Tongue (tissue), 3 donors: ENCODE measurements at places on chromosomes 6 and 20. TPM values are rescaled to one million over a fixed set of nuclear protein-coding genes. Genes with fewer than 3 reads are reported as not detected.

GRCh38 chr6:18395856-18396197 lies 8.7 kb downstream of the RNF144B start:
- no peak for DNase-seq

- no peak for DNase-seq
Measured at GRCh38 chr6:110944681-110945151, 13.8 kb upstream of the GTF3C6 start.

- peak; percentile 98 for DNase-seq
Measured at GRCh38 chr6:22147921-22148776, 148.7 kb downstream of the PRL start.

DNA sequence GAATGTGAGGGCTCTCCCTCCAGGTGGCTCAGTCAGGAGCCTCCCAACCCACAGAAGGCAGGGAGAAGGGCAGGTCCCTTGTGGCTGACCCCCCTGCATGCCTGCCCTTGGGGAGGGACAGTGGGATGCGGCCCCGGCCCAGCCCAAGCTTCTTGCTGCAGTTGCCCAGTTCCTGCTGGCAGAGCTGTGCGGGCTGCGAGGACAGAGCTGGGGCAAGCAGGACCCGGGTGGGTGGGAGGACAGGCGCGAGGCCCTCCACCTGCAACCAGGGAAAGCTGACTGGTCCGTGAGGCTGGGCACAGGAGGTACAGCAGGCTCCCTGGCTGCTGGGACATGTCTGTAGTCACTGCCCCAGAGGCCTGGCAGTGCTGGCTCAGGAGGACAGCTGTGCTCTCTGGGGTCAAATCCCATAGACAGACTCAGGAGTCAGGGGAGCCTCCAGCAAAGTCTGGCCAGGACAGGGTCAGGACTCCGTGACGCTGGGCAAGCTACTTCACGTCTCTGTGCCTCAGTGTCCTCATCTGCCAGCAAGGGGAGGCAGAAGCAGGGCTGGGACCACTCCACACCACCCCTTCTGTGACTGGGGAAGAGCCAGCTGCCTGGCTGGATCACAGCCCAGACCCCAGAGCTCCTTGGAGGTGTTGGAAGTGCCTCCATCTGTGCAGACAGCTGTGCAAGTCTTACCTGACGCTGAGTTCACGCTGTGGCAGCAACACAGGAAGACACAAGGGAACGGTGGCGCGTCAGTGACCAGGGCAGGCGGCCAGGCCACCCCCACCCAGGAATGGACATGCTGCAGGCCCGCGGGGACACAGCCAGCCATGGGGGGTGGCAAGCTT lies 13.0 kb downstream of the UCKL1 start:
- no peak for DNase-seq

DNA sequence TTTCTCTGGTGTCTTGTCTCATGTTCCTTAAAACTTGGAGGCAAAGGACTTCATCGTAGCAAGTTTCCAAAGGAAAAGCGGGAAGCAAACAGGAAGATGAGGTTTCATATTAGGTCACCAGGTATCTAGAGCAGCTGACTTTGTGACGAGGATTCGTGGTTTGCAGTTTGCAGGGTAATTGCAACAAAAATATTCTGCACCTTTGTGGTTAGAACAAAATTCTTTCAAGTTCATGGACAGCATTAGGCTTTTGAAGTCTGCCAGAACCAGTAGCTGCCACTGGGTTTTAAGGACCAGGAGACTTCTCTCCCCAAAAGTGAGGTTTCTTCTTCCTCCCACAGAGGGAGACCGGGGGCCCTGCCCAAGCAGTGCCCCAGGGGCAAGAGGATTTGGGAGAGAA lies 63.4 kb downstream of the RPP40 start:
- DNase-seq: no peak

DNA sequence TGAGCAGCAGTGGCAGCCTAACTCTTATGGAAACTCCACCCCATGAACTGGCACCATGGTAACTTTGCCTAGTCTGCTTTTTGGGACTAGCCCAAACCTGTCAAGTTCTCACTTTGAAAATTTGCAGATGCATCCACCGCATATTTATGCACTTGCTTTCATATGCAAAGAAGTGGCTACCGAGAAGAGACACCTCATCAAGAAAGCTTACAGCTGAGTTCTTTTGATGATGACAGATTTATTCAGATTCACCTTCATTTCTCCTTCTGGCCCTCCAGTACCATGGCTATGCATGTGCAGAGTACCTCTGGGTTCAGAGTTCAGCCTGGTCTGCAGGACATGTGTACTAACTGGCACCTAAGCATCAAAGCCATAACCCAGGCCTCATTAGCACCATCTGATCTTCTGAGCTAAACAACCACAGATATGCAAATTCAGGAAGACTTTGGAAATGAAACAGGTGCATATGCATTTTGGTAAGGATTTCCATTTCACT lies 154.3 kb upstream of the TENT5A start:
- DNase-seq: no peak

GRCh38 chr6:6046716-6047115 lies 40.0 kb upstream of the NRN1 start:
- DNase-seq: no peak

GRCh38 chr20:761418-762381 lies 6.6 kb downstream of the SLC52A3 start:
- DNase-seq: no peak

- DNase-seq: peak; percentile 66
Measured at GRCh38 chr6:137051790-137052472, 7.2 kb upstream of the IL20RA start.

- no peak for DNase-seq
Measured at GRCh38 chr20:25707695-25708094, 11.0 kb upstream of the ZNF337 start.

DNA sequence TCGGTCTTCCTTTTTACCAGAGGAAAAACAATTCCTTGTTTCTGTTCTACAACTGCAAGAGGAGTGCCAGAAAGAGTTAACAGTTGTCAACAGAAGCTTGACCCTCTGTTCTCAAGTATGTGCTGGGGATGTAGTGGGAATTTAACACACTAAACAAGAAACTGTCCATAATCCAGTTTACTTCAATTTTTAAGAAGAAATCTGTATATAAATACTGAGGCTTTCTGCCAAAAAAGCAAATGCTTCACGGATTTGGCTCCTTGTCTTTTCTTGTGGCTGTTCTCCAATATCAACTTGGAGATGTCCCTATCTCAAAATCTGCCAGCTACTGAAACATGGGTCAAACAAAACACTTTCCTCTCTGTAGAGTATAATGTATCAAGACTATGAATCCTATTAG lies 26.8 kb downstream of the REV3L start:
- DNase-seq: peak; percentile 26

GRCh38 chr20:12695937-12696336 lies 312.8 kb upstream of the SPTLC3 start:
- no peak for DNase-seq

GRCh38 chr6:43268782-43269272 lies 25.5 kb downstream of the TTBK1 start:
- no peak for DNase-seq

DNA sequence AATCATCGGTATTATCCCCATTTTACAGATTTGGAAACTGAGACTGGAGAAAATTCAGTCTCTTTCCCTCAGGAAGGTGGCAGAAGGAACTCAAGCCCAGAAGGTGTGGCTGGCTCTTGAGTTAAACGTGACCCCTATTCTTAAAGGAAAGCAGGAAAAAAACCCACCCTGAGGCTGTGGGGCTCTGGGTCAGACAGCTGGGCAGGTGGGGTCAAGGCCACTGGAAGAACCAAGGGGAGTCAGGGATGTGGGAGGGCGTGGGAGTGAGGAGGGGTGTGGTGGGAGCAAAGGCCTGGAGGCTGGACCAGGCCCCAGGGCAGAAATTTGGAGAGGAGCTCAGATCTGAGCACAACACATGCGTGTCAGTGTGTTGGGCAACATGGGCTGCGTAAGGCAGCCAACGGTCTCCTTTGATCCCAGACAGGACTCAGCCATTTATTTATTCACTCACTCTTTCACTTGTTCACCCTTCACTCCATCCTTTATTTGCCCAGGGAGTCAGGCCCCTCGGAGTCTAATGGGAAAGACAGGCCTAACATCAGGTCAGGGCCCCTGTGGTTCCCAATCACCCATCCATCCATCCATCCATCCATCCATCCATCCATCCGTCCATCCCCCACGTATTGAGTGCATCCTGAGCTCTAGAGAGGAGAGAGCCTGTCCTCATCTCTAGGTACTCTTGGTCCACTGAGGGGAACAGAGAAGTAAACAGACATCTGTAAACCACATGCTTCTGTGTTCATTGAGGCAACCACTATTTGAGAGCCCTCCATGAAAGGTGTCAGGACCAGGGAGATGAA lies 165.0 kb downstream of the VEGFA start:
- no peak for DNase-seq

GRCh38 chr6:69866351-69866769 lies at the start of gene COL19A1:
Gene COL19A1 (plus strand): TSS chr6:69866556. CDS start chr6:69879568, 13,012 bp downstream.
- DNase-seq: peak; percentile 51

- DNase-seq: peak; percentile 84
Measured at GRCh38 chr6:111888928-111889695, 15.9 kb upstream of the FYN start.

DNA sequence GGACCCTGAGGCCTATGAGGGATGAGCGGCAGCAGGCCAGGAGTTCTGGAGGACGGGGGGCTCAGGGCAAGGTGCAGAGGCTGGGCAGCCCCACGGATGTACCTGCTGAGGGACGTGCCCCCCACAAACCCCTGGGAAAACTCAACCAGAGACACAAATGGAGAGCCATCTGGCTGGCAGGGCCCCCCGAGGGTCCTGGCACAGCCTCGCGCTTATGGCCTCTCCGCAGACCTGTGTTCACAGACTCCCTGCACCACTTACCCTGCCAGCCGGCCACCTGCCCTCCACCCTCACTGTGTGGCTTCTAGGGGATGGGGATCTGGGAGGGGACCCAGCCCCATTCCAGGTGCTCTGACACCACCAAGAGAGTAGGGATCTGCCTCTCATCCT lies 3.4 kb upstream of the ZBTB46 start:
- DNase-seq: no peak

GRCh38 chr6:11262242-11262641 lies 29.8 kb upstream of the NEDD9 start:
- DNase-seq: peak; percentile 36

DNA sequence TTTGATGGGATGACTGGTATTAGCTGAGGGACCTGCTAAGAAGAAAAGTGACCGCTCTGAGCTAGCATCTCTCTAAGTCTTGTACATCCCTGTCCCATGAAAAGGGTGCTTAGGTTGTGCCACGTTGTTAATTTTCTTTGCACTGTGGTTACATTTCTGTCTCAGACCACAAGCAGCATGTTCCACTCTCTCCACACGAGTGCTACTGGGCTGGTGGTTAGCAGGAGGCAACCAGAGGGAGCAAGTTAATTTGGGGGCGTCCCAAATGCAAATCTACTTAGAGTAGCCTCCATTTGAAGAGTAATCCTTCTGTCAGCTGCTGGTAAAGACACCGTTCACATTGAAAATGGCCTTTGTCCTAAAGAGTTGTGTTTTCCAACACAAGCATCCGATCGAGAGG lies 3.4 kb upstream of the SCML4 start:
- DNase-seq: no peak

- no peak for DNase-seq
Measured at GRCh38 chr20:48667889-48668413, 159.8 kb downstream of the PREX1 start.

DNA sequence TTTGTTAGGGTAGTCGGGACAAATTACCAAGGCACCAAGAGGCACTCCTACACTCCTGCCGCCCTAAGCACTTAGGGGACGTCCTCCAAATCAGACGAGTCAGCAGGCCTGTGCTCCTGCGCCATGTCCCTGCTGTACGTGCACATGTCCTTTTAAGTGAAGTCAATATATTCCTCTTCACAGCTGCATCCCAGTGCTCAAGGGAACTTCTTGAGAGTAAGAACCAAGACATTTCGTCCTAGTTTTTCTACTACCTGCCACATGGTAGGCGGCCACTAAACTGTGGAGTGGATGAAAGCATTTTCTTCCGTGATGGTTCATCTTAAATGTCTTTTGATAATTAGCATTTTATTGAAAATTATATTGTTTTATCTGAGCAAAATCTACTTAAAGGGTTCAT lies 100.7 kb downstream of the RPP40 start:
- no peak for DNase-seq

The MDFI gene
- total RNA-seq: 23.5 TPM

The SSTR4 gene
- not detected for total RNA-seq

The DLK2 gene
- 5.2 TPM for total RNA-seq

The SLC22A3 gene
- 41.6 TPM for total RNA-seq

The ATP9A gene
- 95.1 TPM for total RNA-seq

The MYBL2 gene
- 7.7 TPM for total RNA-seq

The PLG gene
- total RNA-seq: not detected

The GPR6 gene
- 0.41 TPM for total RNA-seq

The LY6G6D gene
- total RNA-seq: not detected

The BPIFB6 gene
- total RNA-seq: not detected

The RNF39 gene
- 1.8 TPM for total RNA-seq

The SLC17A1 gene
- not detected for total RNA-seq

The CRYBG1 gene
- total RNA-seq: 18.7 TPM

The SYNE1 gene
- total RNA-seq: 580 TPM

The OVOL2 gene
- 1.0 TPM for total RNA-seq

The NKX2-2 gene
- total RNA-seq: 0.21 TPM

The TNNC2 gene
- total RNA-seq: 2,441 TPM
